ENCODE measurements at places on chromosomes 4 and X. TPM values are rescaled to one million over a fixed set of nuclear protein-coding genes. Genes with fewer than 3 reads are reported as not detected.

TEX13D gene
- polyA plus RNA-seq = not detected

MAP7D2 gene
- polyA plus RNA-seq = 4.1 TPM

MFAP3L gene
- polyA plus RNA-seq = 22.3 TPM

NCAPG gene
- polyA plus RNA-seq = 26.7 TPM

BCAP31 gene
- 172 TPM for polyA plus RNA-seq

ANXA5 gene
- polyA plus RNA-seq = 484 TPM

PNMA6F gene
- polyA plus RNA-seq = 0.04 TPM

SHISA3 gene
- polyA plus RNA-seq = 86.2 TPM

CCDC110 gene
- polyA plus RNA-seq = 2.8 TPM

GABRG1 gene
- polyA plus RNA-seq = 0.42 TPM

POU4F2 gene
- polyA plus RNA-seq = not detected

CENPE gene
- 10.9 TPM for polyA plus RNA-seq

RAB41 gene
- 0.97 TPM for polyA plus RNA-seq

NIPAL1 gene
- polyA plus RNA-seq = 13.2 TPM

TMEM156 gene
- 3.6 TPM for polyA plus RNA-seq

HEPH gene
- 45.5 TPM for polyA plus RNA-seq

JADE3 gene
- polyA plus RNA-seq = 24.1 TPM

RCHY1 gene
- polyA plus RNA-seq = 42.7 TPM

CT55 gene
- not detected for polyA plus RNA-seq

MAGIX gene
- polyA plus RNA-seq = 8.5 TPM

CC2D2A gene
- 57.6 TPM for polyA plus RNA-seq

PASD1 gene
- polyA plus RNA-seq = not detected

OPHN1 gene
- 12.7 TPM for polyA plus RNA-seq

ERAS gene
- not detected for polyA plus RNA-seq

IL2 gene
- polyA plus RNA-seq = not detected

KCND1 gene
- 6.6 TPM for polyA plus RNA-seq

RBM46 gene
- polyA plus RNA-seq = 0.13 TPM

COL25A1 gene
- polyA plus RNA-seq = 28.5 TPM

SYP gene
- 2.5 TPM for polyA plus RNA-seq

Data from left renal pelvis (tissue), 4 donors.